ENCODE measurements at places on chromosomes 7 and 10.
A peak's percentile ranks its signal among the peaks of the same experiment; 100 is the strongest.

GRCh38 chr7:159125955-159126270 lies 18.8 kb downstream of the VIPR2 start:
- no peak for DNase-seq

DNA sequence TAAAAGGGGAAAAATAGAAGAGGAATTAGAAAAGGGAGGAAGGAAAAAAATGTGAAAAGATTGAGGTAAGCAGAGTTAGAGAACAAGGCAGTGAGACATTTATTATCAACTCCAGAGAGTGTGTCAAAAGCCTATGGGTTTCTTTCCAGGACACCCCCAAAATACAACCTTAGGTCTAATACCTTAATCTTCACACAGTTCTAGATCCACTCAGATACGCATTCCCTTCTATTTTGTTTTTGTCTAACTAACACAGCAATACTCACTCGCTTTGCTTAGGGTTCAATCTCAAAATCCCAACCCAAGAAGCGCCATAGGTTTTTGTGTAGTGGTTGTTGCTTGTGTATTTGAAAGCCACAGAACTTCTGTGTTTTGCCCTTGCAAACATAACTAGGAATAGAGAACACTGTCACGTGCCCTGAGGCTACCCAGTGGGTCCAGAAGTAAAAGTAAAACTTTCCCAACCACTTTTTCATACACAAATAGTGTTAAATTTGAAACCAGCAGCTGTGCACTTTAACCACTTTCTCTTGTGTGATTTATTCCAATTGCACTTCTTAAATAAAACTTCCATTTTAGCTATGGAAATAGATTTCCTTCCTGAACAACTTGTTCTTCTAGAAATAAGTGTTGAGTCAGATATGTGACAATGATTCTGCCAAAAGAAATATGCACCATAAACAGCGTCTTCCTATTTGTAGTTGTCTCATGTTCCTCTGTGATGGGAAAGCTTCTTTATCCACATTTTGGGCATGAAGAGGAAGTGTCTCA lies 414.7 kb upstream of the GHITM start:
- no peak for DNase-seq

GRCh38 chr7:98334081-98334480 lies 52.6 kb downstream of the BRI3 start:
- DNase-seq = no peak

DNA sequence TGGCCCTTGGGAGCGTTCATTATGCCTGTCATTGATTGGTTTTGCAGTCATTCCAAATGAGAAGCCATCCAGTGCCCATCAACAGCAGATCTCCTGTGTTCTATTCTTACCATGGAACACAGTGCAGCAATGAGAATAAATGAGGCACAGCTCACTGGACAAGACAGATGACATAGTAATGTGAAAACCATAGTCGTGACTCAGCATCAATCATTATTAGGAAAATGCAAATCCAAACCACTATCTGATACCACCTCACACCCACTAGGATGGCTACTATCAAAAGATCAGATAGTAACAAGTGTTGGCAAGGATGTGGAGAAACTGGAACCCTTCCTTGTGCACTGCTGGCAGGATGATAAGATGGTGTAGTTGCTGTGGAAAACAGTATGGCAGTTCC lies 144.7 kb downstream of the ARHGAP22 start:
- no peak for DNase-seq

DNA sequence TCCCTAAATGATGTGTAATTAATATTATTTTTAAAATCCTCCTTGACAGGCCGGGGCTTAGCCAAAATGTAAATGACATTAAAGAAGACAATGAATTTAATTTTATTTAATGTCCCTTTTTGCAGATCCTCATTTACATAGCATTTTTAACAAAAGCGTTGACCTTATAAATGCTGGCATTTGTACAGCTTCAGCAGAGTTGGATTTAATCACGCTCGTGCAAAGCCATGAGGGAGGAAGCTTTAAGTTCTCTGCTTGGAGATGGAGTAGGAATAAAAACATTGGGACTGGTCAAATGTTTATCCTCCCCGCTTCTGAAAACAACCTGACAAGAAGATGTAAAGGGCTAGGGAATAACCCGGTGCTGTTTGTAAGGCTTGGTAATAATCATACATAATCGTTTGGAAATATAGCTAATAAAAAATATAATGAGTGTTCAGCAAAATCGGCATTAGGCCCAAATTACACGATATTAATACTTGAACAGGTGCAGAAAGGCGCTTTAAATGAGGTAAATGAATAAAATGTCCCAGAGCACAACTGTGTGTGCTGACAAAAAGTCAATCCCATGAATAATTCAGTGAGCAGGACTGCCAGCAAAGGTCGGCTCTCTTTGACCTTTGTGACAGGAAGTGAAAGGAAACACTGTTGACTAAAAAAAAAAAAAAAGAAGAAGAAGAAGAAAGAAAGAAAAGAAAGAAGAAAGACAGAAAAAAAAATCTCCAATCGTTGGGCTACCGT lies 11.5 kb downstream of the EBF3 start:
- no peak for DNase-seq

GRCh38 chr7:127967281-127967680 lies 64.0 kb downstream of the LRRC4 start:
- no peak for DNase-seq

- DNase-seq = no peak
Observed at GRCh38 chr10:59907537-59907917, 1.2 kb upstream of the CCDC6 start.

- no peak for DNase-seq
Observed at GRCh38 chr10:31103112-31103511, 71.4 kb upstream of the ZNF438 start.

GRCh38 chr10:22733992-22734391 lies 19.6 kb upstream of the PIP4K2A start:
- DNase-seq = no peak

DNA sequence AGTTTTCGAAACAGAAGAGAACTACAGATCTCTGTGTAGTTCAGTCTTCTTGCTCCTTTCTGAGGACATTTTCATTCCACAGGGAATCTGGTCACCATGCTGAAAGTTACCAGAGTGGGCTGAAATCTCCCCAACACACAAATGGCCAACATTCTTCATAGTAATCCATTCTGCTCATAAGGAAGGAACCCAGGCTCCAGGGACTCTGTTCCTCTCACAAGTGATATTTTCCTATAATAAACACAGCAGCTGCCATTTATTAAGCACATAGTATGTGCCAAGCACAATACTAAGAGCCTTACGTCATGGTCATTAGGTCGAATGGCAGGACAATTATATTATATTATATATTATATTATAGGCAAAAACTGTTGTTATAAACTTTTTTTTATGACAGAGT lies 109.8 kb downstream of the RAB11FIP2 start:
- DNase-seq = no peak

- DNase-seq = peak; percentile 45
Observed at GRCh38 chr10:7445474-7446185, 34.8 kb upstream of the SFMBT2 start.

DNA sequence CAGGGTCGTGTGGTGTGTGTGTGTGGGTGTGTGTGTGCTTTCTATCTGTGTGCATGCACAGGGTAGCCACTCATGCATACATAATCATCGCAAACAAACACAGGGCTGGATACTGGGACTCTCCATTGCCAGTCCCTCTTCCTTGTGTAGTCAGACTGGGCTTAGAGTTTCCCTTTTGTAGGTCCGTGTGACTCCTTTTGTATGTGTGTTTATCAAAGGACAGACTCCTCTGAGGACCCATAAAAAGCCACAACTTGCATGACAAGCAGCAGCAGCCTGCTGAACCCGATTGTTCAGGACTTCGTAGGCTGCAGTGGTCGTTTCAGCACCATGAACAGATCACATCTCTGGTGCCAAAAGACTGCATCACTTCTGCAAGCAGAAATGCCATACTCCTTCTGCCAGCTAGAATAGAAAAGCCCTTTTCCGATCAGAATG lies 895 bp downstream of the VSTM2A start:
- no peak for DNase-seq

GRCh38 chr7:4057289-4057616 lies 624.8 kb upstream of the FOXK1 start:
- no peak for DNase-seq

GRCh38 chr10:102814453-102814871 lies 22.8 kb downstream of the CYP17A1 start:
- DNase-seq = peak; percentile 20

DNA sequence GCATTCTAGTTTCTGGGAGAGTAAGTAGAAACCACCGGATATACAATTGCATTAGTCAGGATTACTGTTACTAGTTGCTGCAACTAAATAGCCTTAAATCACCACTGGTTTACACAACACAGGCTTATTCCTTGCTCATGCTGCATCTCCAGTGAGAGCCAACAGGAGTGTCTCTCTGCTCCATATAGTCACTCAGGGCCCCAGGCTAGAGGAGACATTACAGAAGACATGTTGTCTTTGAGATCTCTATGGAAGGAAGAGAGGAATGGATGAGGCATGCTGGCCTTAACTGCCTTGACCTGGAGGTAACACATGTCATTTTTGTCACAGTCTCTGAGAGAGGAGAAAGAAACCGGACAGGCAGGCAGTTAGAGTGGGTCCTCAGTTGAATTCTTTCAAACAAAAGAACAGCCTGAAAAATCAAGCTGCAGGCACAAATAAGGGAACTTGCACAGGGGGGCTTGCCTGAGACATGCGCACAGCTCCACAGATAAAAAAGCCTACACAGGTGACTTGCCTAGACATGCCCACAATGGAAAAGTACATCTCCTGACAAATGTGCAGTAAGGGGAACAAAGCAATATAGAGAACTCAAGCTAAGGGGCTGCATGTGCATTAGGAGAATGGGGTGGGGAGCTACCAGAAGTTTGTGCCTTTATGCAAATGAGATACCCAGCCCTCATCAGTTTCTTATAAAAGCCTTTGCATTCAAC lies 348.0 kb downstream of the TYW1 start:
- no peak for DNase-seq

- DNase-seq = no peak
Observed at GRCh38 chr7:27128034-27128433, 2.5 kb downstream of the HOXA4 start.

DNA sequence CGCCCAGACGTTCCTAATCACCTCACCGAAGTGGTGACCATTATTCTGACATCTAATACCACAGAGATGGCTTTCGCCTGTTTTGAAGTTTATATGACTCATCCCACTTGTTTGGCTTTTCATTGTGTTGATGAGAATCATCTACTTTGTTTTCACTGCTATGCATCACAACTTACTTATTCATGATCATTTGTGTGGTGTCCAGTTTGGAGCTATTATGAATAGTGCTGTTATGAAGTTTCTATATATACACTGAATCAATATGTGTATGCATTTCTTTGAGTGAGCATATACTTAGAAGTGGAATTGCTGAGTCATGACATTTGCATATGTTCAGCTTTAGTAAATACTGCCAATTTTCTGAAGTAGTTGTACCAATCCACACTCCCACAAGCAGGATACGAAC lies 38.6 kb upstream of the TNKS2 start:
- no peak for DNase-seq

- DNase-seq = no peak
Observed at GRCh38 chr10:19033741-19034140, 14.9 kb upstream of the MALRD1 start.

- no peak for DNase-seq
Observed at GRCh38 chr10:51007781-51008180, 66.5 kb upstream of the PRKG1 start.

DNA sequence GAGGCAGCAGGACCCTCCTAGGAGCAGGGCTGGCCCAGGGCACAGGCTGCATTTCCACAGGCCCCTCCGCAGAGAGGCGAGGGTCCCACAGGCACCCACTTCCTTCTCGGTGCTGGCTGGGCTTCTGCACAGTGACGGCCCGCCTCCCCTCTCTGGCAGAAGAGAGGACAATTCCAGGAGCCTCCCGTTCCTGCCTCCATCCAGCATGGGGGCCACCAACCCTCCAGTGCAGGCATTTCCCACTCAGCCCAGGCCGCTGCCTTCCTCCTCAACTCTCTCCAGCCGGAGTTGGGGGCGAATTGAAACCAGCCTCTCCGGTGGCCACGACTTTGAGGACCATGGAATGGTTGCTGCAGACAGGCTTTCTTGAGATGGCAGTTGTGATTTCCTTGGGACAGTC lies 125.0 kb upstream of the PPP2R2D start:
- no peak for DNase-seq

- no peak for DNase-seq
Observed at GRCh38 chr7:155962191-155962967, 150.1 kb upstream of the SHH start.

DNA sequence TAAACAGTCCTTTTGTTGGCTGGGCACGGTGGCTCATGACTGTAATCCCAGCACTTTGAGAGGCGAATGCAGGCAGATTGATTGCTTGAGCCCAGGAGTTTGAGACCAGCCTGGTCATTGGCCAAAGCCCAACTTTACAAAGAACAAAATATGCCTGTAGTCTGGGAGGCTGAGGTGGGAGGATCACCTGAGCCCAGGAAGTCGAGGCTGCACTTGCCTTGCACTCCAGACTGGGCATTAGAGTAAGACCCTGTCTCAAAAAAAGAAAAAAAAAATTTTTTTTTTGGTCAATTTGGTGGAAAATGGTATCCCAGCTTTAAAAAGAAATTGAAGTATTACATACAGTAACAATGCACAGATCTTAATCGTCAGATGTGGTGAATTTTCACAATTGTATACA lies 4.8 kb downstream of the GLRX3 start:
- no peak for DNase-seq

DNA sequence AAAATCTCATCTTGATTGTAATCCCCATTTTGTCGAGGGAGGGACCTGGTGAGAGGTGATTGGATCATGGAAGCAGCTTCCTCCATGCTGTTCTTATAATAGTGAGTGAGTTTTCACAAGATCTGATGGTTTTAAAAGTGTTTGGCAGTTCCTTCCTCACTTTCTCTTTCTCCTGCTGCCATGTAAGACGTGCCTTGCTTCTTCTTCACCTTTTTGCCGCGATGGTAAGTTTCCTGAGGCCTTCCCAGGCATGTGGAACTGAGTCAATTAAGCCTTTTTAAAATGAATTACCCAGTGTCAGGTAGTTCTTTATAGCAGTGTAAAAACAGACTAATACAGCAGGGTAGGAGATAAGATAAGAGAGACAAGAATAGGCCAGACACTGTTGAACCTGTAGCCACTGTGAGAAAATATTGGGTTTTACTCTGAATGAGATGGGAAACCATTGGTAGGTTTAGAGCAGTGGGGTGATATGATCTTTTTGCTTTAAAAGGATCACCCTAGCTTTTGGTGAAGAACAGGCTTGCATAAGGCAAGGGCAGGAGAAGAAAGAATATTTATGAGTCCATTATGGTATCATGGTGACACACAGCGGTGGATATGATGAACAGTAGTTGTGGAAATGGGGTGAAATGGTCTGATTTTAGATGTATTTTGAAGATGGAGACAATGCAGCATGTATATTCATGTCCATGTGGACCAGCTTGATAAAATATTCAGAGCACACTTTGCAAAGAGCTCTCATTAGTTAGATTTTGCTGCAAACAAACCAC lies 11.5 kb downstream of the OR6B1 start:
- DNase-seq = no peak

- DNase-seq = no peak
Observed at GRCh38 chr10:15670880-15671279, 48.8 kb downstream of the ITGA8 start.
